ENCODE measurements at places on chromosomes 11 and 22.

- DNase-seq, result no peak
Observed at GRCh38 chr22:19641254-19641982, 72.9 kb upstream of the SEPTIN5 start.

DNA sequence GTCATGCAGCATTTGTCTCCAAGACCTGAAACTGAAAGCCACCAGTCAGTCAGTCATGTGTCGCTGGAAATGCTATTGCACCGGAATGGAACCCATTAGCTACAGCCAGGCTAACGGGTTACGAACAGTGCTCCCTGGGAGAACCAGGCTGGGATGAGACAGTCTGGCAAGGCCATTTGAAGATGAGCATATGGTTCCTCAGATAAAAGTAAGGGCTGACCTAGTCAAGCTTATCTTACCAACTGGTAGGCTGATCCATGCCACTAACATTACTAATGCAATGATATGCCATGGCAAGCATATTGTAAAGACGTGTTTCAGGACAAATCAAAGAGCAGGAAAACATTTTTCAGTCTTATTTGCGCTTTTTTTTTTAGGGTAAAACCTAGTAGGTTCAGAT, 28.4 kb downstream of the NAP1L4 start:
- no peak for DNase-seq

DNA sequence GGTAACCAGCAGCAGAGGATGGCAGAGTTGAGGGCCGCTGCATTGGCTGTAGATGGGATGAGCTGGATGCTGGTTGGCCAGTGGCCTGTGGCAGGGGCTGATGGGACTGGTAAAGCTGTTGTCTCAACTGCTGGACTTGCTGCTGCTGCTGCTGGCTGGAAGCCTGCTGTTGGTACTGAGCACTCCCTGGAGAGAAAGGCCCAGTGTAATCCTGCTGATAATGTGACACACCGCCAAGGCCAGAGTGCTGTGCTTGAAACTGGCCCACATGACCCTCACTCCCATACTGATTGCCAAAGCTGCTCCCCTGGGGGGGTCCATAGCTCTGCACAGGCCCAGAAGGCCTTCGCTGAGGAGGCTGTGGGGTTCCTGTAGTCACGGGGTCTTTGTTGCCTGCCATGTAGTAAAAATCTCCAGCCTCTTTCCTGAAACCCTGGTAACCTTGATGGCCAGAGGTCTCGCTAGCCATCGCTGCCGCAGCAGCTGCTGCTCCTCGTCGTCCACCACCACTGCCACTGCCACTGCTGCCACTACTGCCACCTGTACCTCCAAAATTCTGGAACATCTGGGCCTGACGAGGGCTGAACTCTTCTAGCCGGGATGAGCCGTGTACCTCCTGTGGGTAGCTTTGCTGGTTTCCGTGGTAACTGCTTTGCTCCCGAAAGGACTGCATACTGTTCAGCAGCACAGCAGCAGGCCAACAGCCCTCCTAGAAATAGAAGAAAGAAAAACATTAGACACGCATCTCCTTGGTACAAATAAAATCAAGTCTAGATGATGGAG, 55.6 kb downstream of the TCF20 start:
- no peak for DNase-seq

DNA sequence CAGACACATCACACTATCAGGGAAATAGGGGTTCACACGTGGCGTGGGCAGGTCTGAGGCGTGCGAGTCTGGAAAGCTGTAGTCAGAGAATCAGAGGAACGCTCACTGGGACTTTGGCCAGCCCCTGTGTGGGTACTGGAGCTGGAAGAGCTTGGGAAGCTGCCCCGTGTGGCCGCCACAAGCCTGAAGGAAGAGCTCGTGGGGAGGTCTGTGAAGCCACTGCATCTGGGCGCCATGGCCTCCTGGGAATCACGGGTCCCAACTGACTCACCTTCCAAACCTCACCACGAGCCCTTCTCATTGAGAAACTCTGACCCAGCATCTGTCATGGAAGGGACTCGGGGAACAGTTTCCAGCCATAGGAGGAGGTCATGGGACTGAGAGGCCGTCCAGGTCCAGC, 5.9 kb upstream of the MRGPRF start:
- no peak for DNase-seq

- peak; percentile 72 for DNase-seq
Observed at GRCh38 chr22:46071451-46072109, 78.7 kb upstream of the PPARA start.

GRCh38 chr11:115912484-115912945, 408.3 kb upstream of the CADM1 start:
- peak; percentile 23 for DNase-seq

DNA sequence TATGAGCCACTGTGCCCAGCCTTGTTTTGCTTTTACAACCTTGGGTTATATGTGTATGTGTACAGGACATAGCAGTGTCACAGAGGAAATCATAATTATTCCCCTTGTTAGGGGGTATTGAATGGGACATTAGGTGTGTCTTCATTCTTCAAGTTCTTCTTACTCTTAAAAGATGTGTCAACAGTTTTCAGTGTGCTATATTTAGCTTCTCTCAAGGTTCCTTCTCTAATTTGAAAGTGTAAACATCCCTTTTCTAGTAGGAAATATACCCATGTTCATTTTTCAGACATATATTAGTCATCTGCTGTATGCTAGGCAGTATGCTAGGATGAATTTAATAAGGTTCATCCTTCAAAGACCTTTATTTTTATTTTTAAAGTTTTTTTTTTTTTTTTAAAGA, 17.1 kb downstream of the PCF11 start:
- no peak for DNase-seq

DNA sequence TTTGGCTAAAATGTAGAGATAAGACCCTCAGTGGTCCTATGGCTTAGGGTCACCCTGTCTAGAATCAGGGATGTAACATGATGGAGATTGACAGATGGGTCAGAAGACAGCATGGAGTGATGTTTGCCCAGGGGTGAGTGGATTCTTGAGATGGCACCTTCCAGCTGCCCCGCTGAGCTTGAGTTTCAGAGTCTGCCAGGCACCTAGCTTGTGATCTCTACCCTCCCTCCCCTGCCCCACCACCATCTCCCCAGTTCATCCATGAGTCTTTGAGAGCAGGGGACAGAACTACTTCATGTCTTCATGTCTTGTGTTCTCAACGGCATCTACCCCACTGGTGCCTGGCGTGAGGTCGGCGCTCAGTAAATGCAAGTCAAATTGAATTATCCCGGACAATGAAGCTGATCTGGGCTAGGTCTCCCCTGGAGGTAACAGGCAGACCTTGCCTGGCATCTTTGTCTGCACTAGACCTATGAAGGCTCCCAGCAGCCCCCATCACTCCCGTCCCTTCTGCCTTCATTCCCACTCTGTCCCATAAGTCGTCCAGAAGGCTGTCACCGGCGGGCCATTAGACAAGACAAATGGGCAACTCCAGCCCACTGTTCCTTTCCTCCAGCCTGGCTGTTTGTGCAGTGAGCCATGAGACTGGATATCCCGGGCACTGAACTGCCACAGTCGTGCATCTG, 239.2 kb upstream of the TBCEL start:
- no peak for DNase-seq

GRCh38 chr11:72308226-72309073, 64.5 kb upstream of the PHOX2A start:
- peak; percentile 78 for DNase-seq

DNA sequence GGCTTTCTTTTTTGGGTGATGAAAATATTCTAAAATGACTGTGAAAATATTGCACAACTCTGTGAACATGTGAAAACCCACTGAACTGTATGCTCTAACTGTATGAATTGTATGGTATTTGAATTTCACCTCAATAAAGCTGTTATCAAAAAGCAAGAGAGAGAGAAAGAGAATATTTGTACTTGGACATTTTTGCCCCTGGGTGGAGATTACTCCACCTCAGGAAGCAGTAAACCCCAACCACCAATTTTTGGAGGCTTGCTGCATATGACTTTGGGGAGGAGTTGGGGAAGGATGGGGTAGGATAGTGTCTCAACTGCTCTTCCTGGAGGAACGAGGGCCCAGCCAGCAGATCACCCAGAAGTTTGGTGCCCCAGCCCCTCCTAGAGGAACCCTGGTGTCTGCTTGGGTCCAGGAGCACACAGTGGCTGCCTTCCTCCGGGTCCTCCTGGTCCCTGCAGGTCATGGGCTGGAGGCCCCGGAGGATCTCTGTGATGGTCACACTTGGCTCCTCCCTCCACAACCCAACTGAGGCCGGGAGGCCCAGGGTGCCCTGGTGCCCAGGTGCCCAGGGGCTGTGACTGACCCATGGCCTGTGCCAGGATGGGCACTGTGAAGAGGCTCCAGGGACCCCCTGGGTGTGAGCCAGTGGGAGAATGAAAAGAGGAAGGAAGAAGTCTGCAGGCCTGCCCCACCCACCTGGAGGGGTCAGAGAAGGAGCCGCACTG, 15.3 kb upstream of the PICK1 start:
- DNase-seq, result no peak

- DNase-seq, result no peak
Observed at GRCh38 chr11:66002648-66003225, 434 bp downstream of the BANF1 start.

GRCh38 chr11:111379602-111380136, 594 bp upstream of the POU2AF1 start:
- no peak for DNase-seq

- DNase-seq, result peak; percentile 27
Observed at GRCh38 chr11:44952500-44953260, 2.0 kb upstream of the TP53I11 start.

- no peak for DNase-seq
Observed at GRCh38 chr11:32400670-32401369, 34.5 kb downstream of the WT1 start.

DNA sequence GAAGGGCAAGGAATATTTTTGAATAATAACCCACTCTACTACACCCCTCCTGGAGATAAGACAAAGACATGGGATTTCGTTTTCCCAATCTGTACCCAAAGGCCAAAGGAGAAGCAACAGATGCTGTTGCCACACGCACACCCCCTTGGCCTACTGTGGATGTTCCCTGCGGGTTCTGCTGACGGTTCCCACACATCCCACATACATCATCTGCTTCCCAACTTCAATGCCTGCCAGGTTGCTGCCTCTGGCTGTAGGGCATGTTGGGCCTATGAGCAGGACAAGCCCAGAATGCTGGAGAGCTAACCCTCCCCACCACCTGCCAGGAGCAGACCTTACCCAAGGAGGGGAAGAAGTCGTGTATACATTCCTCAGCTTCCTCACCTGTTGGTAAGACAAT, 13.6 kb upstream of the RBFOX2 start:
- no peak for DNase-seq

DNA sequence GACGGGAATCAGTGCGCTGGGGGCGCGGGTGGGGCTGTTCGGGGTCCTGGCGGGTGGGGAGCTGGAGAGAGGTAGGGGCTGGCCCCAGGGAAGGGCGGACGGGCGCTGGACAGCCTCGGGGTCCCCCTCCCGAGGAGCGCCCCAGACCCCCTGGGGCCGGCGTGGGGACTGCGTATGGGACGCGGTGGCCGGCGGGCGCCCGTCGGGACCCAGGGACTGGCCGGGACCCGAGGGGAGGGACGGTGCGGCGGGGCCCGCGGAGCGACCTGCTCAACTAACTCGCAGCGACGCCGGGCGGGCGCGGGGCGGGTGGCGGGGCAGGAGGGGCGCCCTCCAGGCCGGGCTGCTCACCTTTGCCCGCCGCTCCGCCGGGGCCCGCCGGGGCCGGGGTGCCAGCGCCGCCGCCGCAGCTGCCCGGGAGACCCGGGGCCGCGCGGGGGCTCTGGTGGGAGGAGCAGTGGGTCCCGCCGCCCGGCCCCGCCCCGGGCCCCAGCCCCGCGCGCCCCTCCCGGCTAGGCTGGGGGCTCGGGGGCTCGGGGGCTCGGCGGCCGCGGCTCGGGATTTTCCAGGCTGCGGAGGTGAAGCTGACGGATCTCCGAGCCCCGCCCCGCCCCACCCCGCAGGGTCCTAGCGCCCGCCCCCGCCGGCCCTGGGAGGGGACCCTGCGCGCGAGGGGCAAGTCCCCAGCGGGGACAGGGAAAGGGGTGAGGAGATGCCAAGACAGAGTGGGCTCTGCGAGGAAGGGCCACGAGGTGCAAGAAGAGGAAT, 12.3 kb downstream of the STARD10 start:
- DNase-seq, result no peak

DNA sequence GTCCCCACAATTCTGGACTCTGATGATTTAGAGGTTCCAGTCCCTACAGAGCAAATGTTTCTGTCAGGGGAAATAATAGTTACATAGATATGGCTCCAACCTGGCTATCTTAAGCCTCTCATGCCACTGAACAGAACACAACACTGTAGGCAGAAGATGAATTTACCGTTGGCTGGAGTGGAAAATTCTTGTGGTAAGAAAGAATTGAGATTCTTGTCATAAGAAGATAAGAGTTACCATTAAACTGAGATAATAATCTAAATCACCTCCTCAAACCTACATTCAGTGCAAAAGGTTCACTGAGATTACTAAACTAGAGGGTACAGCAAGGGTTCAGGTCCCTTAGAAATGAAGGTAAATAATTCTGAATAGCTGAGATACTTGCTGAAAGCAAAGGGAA, 10.1 kb upstream of the NAALAD2 start:
- no peak for DNase-seq

DNA sequence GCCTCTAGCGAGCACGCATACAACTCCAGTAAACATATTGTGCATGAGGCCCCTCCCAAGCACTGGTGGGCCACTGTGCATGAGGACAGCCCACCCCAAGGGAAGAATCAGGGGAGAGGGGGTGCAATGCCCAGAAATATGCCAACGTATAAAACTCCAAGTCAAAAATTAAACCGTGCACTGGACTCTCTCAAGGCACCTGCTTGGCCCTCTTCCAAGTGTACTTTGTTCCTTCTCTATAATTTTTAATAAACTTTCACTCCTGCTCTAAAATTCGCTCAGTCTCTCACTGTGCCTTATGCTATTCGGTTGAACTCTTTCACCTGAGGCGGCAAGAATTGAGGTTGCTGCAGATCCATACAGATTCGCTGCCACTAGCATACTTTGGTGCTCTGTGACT, 465.3 kb upstream of the TENM4 start:
- no peak for DNase-seq

DNA sequence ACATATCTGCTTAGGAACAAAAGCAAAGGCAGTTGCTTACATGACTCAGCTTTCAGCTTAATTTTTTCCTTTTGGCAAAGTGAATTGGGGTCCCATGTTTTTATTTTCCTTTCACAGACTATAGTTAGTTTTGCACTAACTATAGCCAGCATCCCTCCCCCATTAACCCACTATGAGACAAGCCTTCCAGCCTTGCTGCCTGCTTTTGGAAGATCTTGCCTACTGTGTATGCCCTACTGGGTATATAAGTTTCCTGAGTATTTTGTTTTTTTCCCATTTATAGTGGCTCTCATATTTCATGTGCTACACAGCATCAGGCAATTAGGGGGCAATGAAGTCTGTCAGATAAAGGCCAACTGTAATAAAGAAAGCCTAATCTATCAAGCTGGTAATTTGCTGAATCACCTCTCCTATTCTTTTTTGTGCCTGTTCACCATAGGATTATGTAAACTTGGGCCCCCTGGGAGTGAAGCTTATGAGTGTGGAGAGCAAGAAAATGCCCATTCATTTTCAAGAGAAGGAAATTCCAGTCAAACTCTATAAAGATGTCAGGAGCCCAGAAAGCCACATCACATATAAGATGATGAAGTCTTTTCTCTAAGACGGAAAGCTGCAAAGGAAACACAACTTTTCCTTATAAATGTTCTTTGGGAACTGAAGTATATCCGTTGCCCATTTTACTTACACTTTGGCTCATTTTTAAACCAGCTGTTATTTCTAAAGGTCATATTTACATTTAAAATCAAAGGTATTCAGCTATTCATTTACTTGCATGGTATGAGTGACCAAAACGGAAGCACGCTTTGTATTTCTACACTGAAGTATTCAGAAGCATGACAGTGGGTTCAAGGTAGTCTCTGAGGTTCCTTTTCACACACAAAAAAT, 64.0 kb downstream of the CCDC83 start:
- DNase-seq, result no peak

Measured in kidney glomerular epithelial cell (primary cell).